NCI-H748 treated with DMSO at 0.1 percent for 48 hours (cell line): ENCODE measurements at places on chromosomes 4 and X.

DNA sequence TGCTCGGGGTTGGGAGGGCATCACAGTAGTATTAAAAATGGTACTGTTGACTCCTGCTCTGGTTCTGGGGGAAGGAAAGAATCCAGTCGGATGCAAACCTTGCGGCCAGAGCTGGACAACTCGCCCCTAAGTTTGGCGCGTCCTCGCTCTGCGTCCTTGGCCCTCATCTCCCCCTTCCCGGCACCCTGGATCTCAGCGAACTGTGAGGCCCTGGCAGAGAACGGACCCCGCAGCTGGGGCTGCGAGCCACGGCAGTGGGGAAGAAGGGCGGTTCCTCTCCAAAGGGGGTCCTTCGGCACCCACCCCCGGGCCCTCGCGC, 14.0 kb downstream of the ARHGEF6 start:
- no peak for DNase-seq

GRCh38 chrX:134161162-134161561, 75.8 kb upstream of the CCDC160 start:
- DNase-seq = no peak

- DNase-seq = no peak
These were observed 4.2 kb downstream of the TCEAL6 start for GRCh38 chrX:102138064-102138463.

- DNase-seq = no peak
These were observed 65.5 kb upstream of the TRIM2 start for GRCh38 chr4:153138736-153139135.

- no peak for DNase-seq
These were observed 61.7 kb upstream of the PLS3 start for GRCh38 chrX:115499112-115499805.

DNA sequence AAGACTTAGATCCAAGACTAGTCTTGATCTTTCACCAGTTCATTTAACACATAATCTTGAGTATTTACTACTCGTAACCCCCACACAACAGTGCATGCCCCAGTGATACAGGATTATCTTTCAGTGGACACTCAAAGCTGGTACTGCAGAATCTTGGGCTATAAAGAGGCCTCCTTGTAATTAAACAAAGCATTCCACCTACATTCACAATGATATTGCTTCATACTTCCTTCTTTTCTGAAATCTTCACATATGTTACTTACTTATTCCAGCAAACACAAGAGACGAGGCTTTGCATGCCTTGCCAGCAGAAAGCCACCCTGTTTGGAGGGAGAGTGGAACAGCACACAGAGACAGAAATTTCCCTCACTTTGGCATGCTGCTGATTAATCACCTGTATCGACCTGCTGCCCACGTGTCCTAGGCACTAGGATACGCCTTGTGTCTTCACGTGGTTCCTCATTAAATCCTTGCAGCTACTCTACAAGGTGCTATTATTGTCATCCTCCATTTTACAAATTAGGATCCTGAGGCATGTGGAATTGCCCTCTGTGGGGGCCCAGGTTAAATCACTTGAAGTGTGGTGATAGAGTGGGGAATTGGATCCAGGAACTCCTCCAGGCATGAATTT, 77.3 kb downstream of the FAM184B start:
- no peak for DNase-seq

DNA sequence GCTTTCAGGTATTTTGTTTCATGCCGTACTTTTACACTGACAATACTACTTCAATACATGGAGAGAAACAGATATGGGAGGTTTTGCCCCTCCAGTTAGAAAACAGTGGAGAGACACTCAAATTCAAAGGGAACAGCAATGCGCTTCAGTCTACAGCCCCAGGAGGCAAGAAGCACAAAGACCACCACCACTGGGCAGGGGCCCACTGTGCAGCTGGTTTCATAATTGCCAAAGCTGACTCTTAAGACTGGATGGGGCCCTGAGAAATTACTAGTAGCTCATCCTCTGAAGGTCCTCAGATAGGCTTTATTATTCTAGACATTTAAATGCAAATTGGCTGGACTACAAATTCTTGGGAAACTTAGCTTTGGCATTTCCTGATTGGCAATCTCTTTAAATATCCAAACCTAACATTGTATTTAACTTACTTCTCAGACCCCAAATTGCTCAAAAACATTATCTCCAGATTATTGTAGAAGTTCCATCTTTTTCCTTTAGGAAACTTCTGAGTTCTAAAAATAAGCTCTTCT, 85.9 kb upstream of the GPR34 start:
- no peak for DNase-seq

DNA sequence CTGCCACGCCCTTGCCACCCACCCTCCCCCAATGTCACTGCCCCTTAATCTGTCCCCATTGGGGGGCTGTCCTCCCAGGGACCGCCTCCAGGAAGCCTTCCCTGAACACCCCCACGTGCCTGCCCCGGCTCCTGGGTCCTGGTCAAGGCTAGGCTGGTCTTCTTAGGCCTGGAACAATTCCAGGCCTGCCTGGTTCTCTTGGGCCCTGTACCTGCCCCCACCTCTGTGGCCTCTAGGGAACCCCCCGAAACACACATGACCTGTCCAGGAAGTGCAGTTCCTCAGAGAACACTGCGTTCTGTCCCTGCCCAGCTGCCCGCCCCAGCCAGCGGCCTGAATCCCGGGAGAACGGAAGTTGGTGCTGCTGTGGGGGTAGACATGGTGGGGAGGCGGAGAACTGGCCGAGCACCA, 5.1 kb downstream of the MXD4 start:
- DNase-seq = no peak

GRCh38 chr4:159216834-159217233, 114.0 kb downstream of the RAPGEF2 start:
- DNase-seq = no peak

- DNase-seq = no peak
These were observed 6.7 kb upstream of the GPRIN3 start for GRCh38 chr4:89314291-89314690.
